ENCODE measurements at places on chromosomes 5 and 9.

- DNase-seq, result peak; percentile 79
Observed at GRCh38 chr9:74952201-74953151, at the start of gene C9orf40. Gene C9orf40, minus strand, starts transcription at chr9:74952912. Its CDS starts 301 bp downstream, at chr9:74952611.

GRCh38 chr5:111948092-111948841 lies 191.3 kb upstream of the NREP start:
- DNase-seq, result no peak

- DNase-seq, result no peak
Observed at GRCh38 chr9:6557883-6558616, 87.5 kb downstream of the GLDC start.

DNA sequence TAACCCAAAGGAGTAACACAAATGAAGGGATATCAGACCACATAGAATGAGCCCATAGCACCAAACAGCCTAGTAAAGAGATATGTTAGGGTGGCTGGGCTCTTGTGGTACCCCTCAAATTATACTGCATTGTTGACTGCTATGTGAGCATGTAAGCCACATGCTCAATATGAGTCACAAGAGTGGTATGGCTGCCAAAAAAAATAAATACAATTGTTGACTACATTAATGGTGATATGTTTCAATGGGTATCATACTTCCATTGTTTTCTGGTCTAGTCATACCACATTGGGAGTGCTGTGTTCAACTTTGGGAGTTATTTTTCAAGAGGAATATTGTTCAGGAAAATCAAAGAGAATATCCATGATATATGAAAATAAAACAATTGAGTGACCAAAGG lies 162.4 kb upstream of the PIK3R1 start:
- no peak for DNase-seq

DNA sequence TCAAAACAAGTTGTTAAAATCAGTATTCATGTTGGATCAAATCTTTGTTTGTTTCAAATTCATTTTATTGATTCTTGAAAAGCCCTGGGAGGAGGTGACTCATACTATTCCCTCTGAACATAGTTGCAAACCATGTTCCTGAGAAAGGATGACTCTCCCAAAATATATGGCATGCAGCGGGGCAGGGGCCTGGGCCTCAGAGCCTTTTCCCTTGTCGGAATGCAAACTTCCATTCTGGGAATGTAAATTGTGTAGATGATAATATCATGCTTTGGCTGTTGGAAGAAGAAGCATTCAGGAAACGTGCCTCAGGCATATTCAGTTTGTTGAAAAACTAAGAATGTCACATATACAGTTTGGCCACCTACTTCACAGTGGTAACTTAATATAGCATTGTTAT lies 242.0 kb downstream of the AUH start:
- DNase-seq, result no peak

GRCh38 chr5:35440409-35440808 lies 177.3 kb upstream of the SPEF2 start:
- DNase-seq, result no peak

- DNase-seq, result no peak
Observed at GRCh38 chr5:66779528-66779927, 183.3 kb downstream of the MAST4 start.

GRCh38 chr5:172642486-172642885 lies 1.4 kb downstream of the NEURL1B start:
- no peak for DNase-seq

DNA sequence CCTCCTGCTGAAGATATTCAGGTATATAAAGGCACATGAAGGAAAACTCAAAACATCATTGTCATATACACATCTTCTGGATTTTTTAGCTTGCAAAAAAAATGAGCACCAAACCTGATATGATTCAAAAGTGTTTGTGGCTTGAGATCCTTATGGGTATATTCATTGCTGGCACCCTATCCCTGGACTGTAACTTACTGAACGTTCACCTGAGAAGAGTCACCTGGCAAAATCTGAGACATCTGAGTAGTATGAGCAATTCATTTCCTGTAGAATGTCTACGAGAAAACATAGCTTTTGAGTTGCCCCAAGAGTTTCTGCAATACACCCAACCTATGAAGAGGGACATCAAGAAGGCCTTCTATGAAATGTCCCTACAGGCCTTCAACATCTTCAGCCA lies at the start of gene IFNK:
Gene IFNK, plus strand, starts transcription at position 55 of the 400 bp plus-strand sequence. Its CDS starts 47 bp downstream, at position 102.
- no peak for DNase-seq
